ENCODE measurements at places on chromosomes 2 and 18. TPM values are rescaled to one million over a fixed set of nuclear protein-coding genes. Genes with fewer than 3 reads are reported as not detected.

MLPH gene
- total RNA-seq, result 50.3 TPM

GRCh38 chr18:62497190-62497772 lies 25.5 kb upstream of the ZCCHC2 start:
- H3K27ac ChIP-seq, result no peak overlapping the region
- H3K4me3 ChIP-seq, result no peak overlapping the region
- H3K4me1 ChIP-seq, result peaks cover 20% of the 10 kb centered on the region
- H3K36me3 ChIP-seq, result no peaks in the 10 kb centered on the region
- no peak for DNase-seq

XDH gene
- 0.08 TPM for total RNA-seq

DNA sequence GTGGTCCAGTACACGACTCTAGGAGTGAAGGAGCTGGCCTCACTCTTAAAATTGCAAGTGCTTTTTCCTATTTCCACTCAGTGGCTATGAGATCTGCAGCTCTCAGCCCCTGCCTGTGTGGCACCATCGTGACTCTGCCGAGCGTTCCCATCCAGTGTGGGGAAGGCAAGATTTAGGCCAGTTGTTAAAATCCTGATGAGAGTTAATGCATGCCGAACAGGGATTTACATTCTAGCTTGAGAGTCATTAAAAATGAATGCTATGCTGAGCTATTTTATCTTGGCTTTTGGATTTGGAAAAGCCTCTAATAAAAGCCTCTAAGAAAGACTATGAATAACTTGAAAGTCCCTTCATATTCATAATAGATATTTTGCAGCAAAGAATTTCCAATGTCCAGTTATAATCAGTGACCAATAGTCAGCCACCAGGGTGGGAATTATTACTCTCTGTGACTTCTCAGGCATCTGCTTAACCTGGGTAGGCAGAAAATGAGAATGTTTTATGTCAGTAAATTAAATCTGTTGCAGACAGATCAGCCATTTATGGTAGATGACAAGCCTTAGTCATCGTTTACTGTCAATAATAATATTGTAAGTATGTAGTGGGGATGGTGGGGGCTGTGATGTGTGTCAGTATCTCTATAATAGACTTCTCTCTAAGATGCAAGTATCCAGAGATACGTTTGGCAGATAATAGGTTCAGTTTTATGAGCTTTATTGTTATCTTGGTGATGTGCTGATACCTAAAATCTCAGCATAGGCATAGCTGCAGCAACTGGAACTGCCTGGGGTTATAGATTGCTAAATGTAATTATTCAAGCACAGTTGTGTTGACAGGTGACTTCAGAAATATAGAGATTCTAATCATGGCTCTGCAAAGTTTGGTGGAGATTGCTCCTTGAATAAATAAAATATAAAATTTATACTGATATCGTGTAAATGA lies 207.8 kb downstream of the SOCS6 start:
- no peak overlapping the region for H3K4me3 ChIP-seq
- no peaks in the 10 kb centered on the region for H3K36me3 ChIP-seq
- H3K27me3 ChIP-seq, result no peaks in the 10 kb centered on the region
- H3K4me1 ChIP-seq, result no peaks in the 10 kb centered on the region
- DNase-seq, result no peak
- H3K27ac ChIP-seq, result no peak overlapping the region

DNA sequence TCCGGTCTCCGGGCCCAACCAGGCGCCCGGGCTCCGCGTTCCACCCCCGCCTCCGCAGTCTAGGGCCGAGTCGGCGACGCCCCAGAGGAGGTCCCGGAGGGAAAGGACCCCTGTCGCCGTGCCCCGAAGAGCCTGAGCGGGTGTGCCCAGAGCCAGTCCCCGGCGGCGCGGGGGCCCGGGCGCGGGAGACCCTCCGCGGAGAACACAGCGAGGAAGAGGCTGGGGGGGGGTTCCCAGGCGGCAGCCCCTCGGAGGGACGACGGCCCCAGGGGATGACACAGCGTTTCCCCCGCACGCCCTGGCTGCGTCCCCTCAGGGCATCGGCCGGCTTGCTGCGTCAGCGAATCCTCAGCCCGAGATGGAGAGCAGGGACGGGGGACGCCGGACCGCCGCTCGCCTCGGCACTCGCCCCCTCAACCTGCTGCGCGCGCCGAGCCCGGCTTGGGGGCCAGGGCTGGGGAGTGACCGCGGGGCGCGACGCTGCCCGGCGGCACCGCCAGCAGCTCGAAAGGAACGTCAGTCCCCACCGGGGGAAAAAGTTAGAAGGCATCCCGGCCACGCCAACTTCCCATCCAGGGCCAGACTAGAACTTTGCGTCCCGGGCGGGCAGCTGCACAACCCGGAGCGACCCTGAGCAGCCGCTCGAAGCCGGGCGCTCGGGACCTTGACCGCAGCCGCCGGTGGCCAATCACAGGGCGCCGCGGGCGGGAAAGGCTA lies 711 bp downstream of the SFXN5 start:
- H3K27ac ChIP-seq, result peak overlapping the region; percentile 98
- H3K4me3 ChIP-seq, result peak overlapping the region; percentile 95
- no peaks in the 10 kb centered on the region for H3K27me3 ChIP-seq

- no peaks in the 10 kb centered on the region for H3K4me1 ChIP-seq
- no peak for DNase-seq
- no peak overlapping the region for H3K4me3 ChIP-seq
- H3K27me3 ChIP-seq, result no peaks in the 10 kb centered on the region
- no peaks in the 10 kb centered on the region for H3K36me3 ChIP-seq
- no peak overlapping the region for H3K27ac ChIP-seq
Measured at GRCh38 chr18:67154979-67155378, 361.5 kb downstream of the DSEL start.

- no peaks in the 10 kb centered on the region for H3K4me1 ChIP-seq
- H3K36me3 ChIP-seq, result peaks cover 45% of the 10 kb centered on the region
- H3K4me3 ChIP-seq, result no peak overlapping the region
- no peaks in the 10 kb centered on the region for H3K27me3 ChIP-seq
- no peak overlapping the region for H3K27ac ChIP-seq
- DNase-seq, result no peak
Measured at GRCh38 chr2:171550613-171551012, 28.3 kb downstream of the CYBRD1 start.

ALLC gene
- total RNA-seq, result not detected

- no peak overlapping the region for H3K27ac ChIP-seq
- DNase-seq, result no peak
- no peaks in the 10 kb centered on the region for H3K36me3 ChIP-seq
Measured at GRCh38 chr2:15756882-15757819, 165.5 kb downstream of the DDX1 start.

ECEL1 gene
- 0.20 TPM for total RNA-seq

POTEJ gene
- not detected for total RNA-seq

GPR55 gene
- total RNA-seq, result 0.29 TPM

- no peaks in the 10 kb centered on the region for H3K36me3 ChIP-seq
- no peak for DNase-seq
- H3K27ac ChIP-seq, result no peak overlapping the region
- no peak overlapping the region for H3K4me3 ChIP-seq
- H3K4me1 ChIP-seq, result no peaks in the 10 kb centered on the region
Measured at GRCh38 chr2:131365452-131365851, 1.5 kb upstream of the RAB6D start.

DNA sequence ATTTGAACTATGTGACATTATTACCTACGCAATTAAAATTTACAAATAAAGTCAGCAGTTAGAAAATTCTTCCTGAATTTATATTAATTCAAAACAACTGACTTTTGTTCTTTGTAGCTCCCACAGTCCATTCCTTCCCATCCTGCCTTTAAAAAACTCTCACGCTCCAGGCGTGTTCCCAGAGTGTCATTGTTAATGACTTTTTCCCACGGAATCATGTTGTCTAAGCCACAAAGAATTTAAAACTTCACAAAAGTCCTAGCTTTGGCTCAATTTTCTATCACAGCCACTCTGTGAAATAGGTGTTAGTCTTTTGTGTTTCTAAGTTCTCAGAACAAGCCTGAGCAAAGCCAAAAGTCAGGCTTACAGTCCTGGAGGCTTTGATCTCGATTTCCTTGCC lies 26.5 kb downstream of the SLC1A4 start:
- H3K4me3 ChIP-seq, result no peak overlapping the region
- H3K4me1 ChIP-seq, result no peaks in the 10 kb centered on the region
- H3K36me3 ChIP-seq, result peaks cover 82% of the 10 kb centered on the region

DNA sequence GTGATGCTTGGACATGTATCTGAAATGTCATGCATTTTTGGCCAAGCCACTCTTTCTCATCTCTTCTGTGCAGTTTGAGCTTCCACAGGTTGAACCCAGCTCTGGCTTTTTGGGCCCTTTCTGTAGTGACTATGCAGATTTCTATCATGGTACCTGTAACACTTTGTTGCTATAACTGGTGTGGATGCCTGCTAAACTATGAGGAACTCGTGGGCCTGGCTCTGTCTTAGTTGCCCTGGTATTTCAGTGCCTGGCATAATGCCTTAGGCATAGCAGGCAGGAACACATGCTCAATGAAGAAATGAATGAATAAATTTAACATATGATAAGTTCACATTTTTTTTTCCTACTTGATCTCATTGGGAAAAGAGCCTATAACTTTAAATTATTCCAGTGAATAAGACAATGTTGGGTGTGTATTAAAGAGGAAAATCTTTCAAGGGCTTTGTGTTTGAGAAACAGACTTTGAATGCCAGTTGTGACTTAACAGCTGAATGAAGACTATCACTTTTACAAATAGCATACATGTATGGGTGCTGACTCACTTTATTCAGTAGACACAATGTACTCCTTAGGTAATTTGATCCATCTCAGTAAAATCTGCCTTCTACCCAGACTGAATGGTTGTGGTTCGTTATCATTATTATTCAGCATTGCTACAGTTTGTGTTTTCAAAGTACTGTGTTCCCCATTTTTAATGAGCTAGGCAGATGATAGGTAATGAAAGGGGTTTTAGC lies 86.4 kb upstream of the MAP4K3 start:
- H3K36me3 ChIP-seq, result no peaks in the 10 kb centered on the region
- H3K27me3 ChIP-seq, result no peaks in the 10 kb centered on the region
- peak overlapping the region; percentile 31 for H3K27ac ChIP-seq
- peaks cover 34% of the 10 kb centered on the region for H3K4me1 ChIP-seq
- H3K4me3 ChIP-seq, result no peak overlapping the region

- H3K4me3 ChIP-seq, result no peak overlapping the region
- no peaks in the 10 kb centered on the region for H3K36me3 ChIP-seq
- no peaks in the 10 kb centered on the region for H3K27me3 ChIP-seq
Measured at GRCh38 chr2:71559828-71560637, 106.7 kb downstream of the DYSF start.

RNF152 gene
- total RNA-seq, result 11.7 TPM

GRCh38 chr2:158499383-158499782 lies 42.6 kb downstream of the PKP4 start:
- no peaks in the 10 kb centered on the region for H3K36me3 ChIP-seq
- DNase-seq, result no peak
- no peaks in the 10 kb centered on the region for H3K4me1 ChIP-seq
- H3K4me3 ChIP-seq, result no peak overlapping the region

GRCh38 chr18:47204908-47205522 lies 28.9 kb upstream of the IER3IP1 start:
- no peak for DNase-seq
- no peaks in the 10 kb centered on the region for H3K4me1 ChIP-seq
- H3K4me3 ChIP-seq, result no peak overlapping the region
- H3K27me3 ChIP-seq, result peaks cover 6% of the 10 kb centered on the region

GALNT14 gene
- total RNA-seq, result 0.44 TPM

GRCh38 chr2:15313657-15314056 lies 247.5 kb downstream of the NBAS start:
- no peaks in the 10 kb centered on the region for H3K36me3 ChIP-seq
- no peaks in the 10 kb centered on the region for H3K27me3 ChIP-seq
- H3K4me1 ChIP-seq, result no peaks in the 10 kb centered on the region
- H3K4me3 ChIP-seq, result no peak overlapping the region
- no peak for DNase-seq
- no peak overlapping the region for H3K27ac ChIP-seq

DNA sequence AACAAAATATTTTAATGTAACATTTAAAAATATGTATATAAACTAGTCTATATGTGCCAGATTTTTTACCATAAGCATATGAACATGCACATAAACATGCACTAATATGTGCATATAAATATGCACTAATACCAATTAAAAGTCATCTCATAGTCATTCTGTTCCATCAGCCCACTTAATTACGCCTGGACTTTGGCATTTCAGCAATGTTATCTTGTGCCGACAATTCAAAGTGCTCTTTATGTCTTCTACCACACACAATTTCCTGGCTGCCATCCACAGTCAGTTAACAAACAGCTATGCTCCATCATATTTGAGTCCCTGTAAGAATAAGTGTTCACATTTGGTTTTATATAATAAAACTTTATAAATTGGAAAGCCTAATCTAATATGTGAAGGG lies 92.6 kb upstream of the TSPYL6 start:
- DNase-seq, result no peak
- H3K27ac ChIP-seq, result no peak overlapping the region
- H3K4me3 ChIP-seq, result no peak overlapping the region
- no peaks in the 10 kb centered on the region for H3K27me3 ChIP-seq

TWIST2 gene
- total RNA-seq, result 0.92 TPM

POMC gene
- 7.1 TPM for total RNA-seq

DNA sequence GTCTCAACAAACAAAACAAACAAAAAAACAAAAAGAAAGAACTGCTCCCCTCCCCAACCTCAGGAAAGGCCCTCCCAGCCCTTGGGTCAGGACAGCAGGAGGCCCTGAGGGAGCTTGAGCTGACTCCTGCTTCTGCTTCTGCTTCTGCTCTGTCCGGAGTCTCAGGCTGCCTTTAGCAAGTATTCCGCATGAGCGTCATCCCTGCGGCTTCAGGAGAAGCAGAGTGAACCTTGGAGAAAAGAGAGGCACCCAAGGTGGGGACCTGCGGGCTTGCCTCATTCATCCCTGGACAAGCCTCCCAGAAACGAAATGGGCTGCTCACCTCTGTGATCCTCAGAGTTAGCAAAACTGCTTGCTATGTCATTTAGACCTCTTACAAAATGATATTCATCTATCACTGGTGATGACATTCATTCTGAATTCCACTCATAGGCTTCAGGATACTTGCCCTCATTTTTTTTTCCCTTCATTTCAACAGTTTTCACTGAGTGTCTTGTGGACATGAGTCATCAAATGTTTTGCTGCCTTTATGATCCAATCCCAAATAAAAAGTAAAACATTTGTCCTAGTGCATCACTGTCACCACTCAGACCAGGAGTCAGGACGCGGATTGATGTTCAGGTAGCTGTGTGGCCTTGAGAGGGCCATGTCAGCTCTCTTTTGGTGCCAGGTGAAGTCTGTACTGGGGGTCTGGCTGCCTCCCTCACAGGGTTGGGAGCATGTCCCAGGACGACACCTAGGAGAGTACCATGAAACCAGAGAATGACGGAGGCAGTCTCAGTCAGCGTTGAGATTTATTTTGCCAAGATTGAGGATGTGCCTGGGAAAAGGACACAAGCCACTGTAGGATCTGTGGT lies 51.7 kb downstream of the IMPA2 start:
- no peak overlapping the region for H3K27ac ChIP-seq
- no peak for DNase-seq
- peaks cover 16% of the 10 kb centered on the region for H3K36me3 ChIP-seq
- no peaks in the 10 kb centered on the region for H3K4me1 ChIP-seq
- H3K4me3 ChIP-seq, result no peak overlapping the region

SH3YL1 gene
- 4.9 TPM for total RNA-seq

DNA sequence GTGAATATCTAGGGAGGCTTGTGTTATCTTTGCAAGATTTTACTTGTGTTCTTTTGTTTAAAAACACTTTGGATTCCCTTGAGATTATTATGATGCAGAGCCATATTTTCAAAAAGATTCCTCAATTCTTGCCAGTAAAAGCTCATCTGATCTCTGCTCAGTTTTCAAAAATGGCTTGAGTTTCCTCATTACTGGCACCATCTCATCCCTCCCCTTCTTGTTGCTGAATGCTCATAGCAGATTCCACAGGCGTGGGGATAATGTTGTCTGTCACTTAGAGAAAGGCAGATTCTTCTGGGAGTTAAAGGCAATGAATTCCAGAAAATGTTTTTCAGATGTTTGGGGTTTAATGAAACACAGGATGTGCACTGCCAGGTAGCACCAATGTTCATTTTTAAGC lies 170.4 kb upstream of the TANK start:
- H3K36me3 ChIP-seq, result no peaks in the 10 kb centered on the region
- no peaks in the 10 kb centered on the region for H3K27me3 ChIP-seq
- H3K27ac ChIP-seq, result no peak overlapping the region
- no peak for DNase-seq
